ENCODE measurements at places on chromosomes 2 and 18. TPM values are rescaled to one million over a fixed set of nuclear protein-coding genes. Genes with fewer than 3 reads are reported as not detected.

The DSG3 gene
- not detected for polyA plus RNA-seq

The GPR45 gene
- 4.1 TPM for polyA plus RNA-seq

The ABCG5 gene
- polyA plus RNA-seq: 0.38 TPM

The TMEFF2 gene
- 29.1 TPM for polyA plus RNA-seq

The PRKAG3 gene
- polyA plus RNA-seq: not detected

The SDC1 gene
- polyA plus RNA-seq: 14.9 TPM

The IL36B gene
- polyA plus RNA-seq: not detected

The SYT4 gene
- polyA plus RNA-seq: 167 TPM

The FOXI3 gene
- not detected for polyA plus RNA-seq

The LRRFIP1 gene
- polyA plus RNA-seq: 96.3 TPM

The CRYGC gene
- not detected for polyA plus RNA-seq

The GDF7 gene
- 0.62 TPM for polyA plus RNA-seq

The LINC00305 gene
- polyA plus RNA-seq: not detected

The GPC1 gene
- polyA plus RNA-seq: 74.0 TPM

The SERPINE2 gene
- polyA plus RNA-seq: 40.1 TPM

The ATP6V1B1 gene
- 0.42 TPM for polyA plus RNA-seq

The LYG2 gene
- polyA plus RNA-seq: not detected

The ZNF532 gene
- 132 TPM for polyA plus RNA-seq

The KYNU gene
- polyA plus RNA-seq: 0.18 TPM

The IGFBP5 gene
- 1.6 TPM for polyA plus RNA-seq

The CROCC2 gene
- not detected for polyA plus RNA-seq

The C2orf78 gene
- not detected for polyA plus RNA-seq

The KATNAL2 gene
- 1.4 TPM for polyA plus RNA-seq

The GNLY gene
- not detected for polyA plus RNA-seq

The C18orf54 gene
- 2.2 TPM for polyA plus RNA-seq

The DPP4 gene
- polyA plus RNA-seq: not detected

The EPB41L3 gene
- polyA plus RNA-seq: 19.6 TPM

The LRATD1 gene
- 81.4 TPM for polyA plus RNA-seq

The ASB18 gene
- not detected for polyA plus RNA-seq

The LIPG gene
- 0.85 TPM for polyA plus RNA-seq

The CCDC68 gene
- polyA plus RNA-seq: 0.30 TPM

The ZNF397 gene
- polyA plus RNA-seq: 65.2 TPM

The CGREF1 gene
- 24.5 TPM for polyA plus RNA-seq

The FBLN7 gene
- polyA plus RNA-seq: 0.50 TPM

The SLC66A3 gene
- polyA plus RNA-seq: 16.7 TPM

The MOGAT1 gene
- not detected for polyA plus RNA-seq

The HOXD10 gene
- polyA plus RNA-seq: not detected

The ANKRD44 gene
- polyA plus RNA-seq: 60.2 TPM

The SGPP2 gene
- polyA plus RNA-seq: 0.30 TPM

The CDC42EP3 gene
- polyA plus RNA-seq: 25.2 TPM

The IL18R1 gene
- polyA plus RNA-seq: 0.09 TPM

The ACTG2 gene
- polyA plus RNA-seq: 0.67 TPM

The WDR43 gene
- 19.6 TPM for polyA plus RNA-seq

The MTCL1 gene
- 20.8 TPM for polyA plus RNA-seq

The B4GALT6 gene
- 17.8 TPM for polyA plus RNA-seq

The TNFRSF11A gene
- not detected for polyA plus RNA-seq

The DOK6 gene
- 7.4 TPM for polyA plus RNA-seq

The NT5C1B gene
- polyA plus RNA-seq: not detected

The ABCB11 gene
- polyA plus RNA-seq: not detected

The SLC39A10 gene
- 62.1 TPM for polyA plus RNA-seq

The EFHD1 gene
- not detected for polyA plus RNA-seq
